ENCODE measurements at places on chromosomes 3 and 15.

GRCh38 chr3:182697345-182697919 lies 95.9 kb upstream of the ATP11B start:
- no peak for DNase-seq

DNA sequence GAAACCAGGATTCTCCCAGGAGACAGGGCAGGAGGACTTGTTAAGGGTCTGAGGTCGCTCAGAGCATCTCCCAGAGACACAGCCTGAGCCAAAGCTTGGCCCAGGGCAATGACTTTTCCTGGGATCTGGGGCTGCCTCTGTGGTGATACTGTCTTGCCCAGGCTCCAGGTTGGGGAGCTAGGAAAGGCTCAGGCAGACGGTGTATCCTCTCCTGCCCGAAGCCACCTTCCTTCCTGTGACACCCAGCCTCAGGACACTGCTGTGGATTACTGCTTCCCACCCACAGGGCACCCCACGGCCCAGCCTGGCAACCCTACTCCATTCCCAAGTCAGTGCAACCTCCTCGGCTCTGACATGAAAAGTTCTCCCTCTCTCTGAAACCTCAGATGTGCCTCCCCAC lies 31.9 kb downstream of the SCN5A start:
- DNase-seq: no peak

- DNase-seq: no peak
Measured at GRCh38 chr3:47250309-47251060, 32.1 kb downstream of the KIF9 start.

- DNase-seq: no peak
Measured at GRCh38 chr3:148004331-148004730, 595.2 kb downstream of the ZIC1 start.

GRCh38 chr3:188276375-188276774 lies 122.4 kb downstream of the LPP start:
- no peak for DNase-seq

DNA sequence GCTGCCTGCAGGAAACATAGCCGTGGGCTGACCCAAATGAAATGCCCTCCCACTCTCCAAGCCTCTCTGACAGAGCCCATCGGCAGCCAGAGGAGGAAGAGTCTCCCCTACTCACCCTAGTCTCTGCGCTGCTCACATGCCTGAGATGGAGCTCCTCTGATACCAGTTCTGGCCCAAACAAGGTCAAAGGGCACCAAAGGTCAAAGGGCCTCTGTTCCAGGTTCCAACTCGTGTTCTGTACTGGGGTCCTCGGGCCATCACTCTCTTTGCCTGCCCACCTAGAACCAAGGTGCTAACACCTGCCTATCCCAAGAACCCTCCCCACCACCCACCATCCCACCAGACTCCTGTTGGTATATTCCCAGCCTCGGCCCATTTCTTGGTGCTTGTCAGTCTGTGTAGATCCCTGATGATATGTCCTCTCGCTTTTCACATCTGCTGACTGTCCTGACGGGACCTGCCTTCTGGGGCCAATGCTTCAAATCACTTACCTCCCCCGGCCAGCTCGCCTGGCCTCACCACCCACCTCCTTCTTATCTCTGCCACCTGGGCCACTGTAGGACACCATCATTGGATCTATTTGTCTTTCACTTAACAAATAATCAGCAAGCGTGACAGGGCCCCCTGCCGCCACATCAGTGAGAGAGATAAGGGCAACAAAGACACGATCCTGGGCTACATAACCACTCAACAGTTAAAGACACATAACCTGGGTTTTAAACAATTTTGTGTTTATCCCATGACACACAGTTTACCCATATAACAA lies 90.4 kb downstream of the SRGAP3 start:
- no peak for DNase-seq

DNA sequence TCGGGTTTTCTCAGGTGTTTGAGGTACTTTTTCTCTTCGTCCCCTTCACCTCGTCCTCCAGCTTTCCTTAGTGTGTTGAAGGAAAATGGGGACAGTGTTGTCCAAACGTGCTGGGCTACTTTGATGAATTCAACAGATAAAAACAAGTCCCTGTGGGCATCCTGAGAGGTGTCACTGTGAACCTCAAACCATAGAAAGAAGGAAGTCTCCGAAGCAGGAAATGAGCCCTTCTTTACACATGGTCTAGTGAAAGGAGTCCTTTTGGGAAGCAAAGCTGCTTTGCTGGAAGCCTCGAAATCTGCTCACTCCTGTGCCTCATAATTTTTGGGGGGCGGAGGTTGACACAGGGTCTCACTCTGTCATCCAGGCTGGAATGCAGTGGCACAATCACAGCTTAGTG lies 10.6 kb downstream of the IL17RB start:
- DNase-seq: no peak

GRCh38 chr15:87917480-87917879 lies 339.1 kb downstream of the NTRK3 start:
- DNase-seq: no peak

GRCh38 chr3:181709537-181710279 lies 2.0 kb upstream of the SOX2 start:
- peak; percentile 73 for DNase-seq

DNA sequence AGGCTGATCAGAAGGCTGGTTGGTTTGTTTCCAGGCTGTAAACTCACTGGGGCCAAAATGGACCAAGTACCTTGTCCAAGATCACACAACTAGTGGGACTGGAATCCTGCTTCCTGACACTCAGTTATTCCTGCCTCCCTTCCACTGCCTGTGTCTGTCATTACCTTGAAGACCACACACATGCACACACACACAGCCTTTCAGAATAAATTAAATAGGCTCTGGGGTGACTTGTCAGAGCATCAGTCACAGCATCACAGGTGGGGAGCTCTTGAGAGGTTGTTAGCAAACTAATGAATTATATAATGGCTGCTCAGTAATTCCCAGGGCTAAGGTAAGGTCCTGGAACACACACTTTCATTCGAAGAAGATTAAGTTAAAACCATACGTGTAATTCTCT lies 231.8 kb downstream of the UACA start:
- peak; percentile 12 for DNase-seq

DNA sequence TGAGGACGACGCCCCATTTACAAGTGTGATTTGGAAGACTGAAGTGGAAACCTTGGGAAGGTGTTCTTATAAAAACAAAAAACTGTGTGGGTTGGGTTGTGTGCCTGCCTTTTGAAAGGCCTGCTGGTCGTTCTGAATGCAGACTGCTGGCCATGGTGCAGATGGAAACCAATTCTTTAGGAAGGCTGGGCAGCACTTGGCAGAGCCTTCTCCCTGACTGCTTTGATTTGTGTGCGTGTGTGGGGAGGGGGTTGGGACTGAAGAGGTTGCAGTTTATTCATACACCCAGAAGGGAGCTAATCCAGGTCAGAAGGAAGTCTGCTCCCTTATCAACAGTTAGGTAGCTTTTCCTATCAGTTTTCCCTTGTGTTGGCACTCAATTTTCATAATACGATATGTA lies 288.7 kb downstream of the SOX2 start:
- no peak for DNase-seq

DNA sequence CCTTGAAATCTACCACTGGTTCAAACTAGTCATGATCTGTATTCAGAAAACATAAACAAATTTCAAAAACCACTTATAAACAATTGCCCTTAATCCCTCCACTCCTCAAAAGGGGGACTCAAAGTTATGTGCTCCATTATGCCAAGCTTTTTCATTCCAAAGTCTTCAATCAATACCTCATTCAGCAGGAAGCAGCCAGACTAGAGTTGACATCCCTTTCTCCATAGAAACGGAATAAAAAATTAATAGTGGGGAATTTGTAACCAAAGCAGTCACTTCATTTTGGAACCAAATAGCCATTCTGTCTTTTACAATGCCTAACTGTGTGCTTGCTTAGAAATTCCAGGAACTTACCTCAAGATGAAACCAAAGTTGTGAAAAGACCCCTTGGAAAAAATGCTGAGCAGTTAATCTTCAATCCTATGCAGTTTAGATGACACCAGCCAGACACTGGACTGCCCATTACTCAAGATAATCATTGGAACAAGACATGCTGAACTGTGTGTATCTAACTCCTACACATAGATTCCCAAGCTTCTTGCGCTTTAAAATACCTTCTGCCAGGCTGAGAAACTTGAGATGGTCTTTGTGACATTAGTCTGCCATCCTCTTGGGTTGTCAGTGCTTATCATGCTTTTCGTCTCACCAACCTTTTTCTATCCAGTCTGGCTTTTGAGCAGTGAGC lies 406.2 kb downstream of the PLOD2 start:
- DNase-seq: no peak

DNA sequence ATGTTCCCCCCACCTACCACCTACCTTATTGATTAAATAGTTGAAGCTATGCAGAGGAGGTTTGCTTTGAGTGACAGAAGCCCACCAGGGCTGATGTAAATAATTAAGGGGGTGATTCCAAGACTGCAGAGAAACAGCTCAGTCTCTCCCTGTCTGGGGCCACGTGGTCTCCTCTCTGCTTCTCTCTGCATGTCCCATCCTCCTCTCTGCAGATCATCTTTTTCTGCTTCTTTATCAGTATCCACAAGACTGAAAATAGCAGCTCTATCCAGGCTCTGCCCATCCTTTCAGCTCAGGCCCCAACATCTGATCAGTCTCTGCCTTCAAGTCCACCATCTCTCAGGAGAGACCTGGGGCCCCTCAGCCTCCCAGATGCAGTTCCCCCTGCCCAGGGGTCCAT lies 110.8 kb downstream of the ANP32A start:
- no peak for DNase-seq

GRCh38 chr3:76942101-76942500 lies 97.8 kb upstream of the ROBO2 start:
- no peak for DNase-seq

- no peak for DNase-seq
Measured at GRCh38 chr3:67635257-67635656, 19.2 kb downstream of the SUCLG2 start.

- no peak for DNase-seq
Measured at GRCh38 chr15:42447599-42447998, 43.3 kb downstream of the ZNF106 start.

GRCh38 chr3:150271591-150271960 lies 136.5 kb upstream of the TSC22D2 start:
- no peak for DNase-seq

- peak; percentile 91 for DNase-seq
Measured at GRCh38 chr3:176867681-176868663, 329.3 kb downstream of the TBL1XR1 start.

GRCh38 chr15:80109388-80109787 lies 43.4 kb upstream of the FAH start:
- no peak for DNase-seq

- no peak for DNase-seq
Measured at GRCh38 chr15:93359425-93360131, 270.6 kb upstream of the RGMA start.
